ENCODE measurements at places on chromosomes 4 and X. TPM values are rescaled to one million over a fixed set of nuclear protein-coding genes. Genes with fewer than 3 reads are reported as not detected.

DNA sequence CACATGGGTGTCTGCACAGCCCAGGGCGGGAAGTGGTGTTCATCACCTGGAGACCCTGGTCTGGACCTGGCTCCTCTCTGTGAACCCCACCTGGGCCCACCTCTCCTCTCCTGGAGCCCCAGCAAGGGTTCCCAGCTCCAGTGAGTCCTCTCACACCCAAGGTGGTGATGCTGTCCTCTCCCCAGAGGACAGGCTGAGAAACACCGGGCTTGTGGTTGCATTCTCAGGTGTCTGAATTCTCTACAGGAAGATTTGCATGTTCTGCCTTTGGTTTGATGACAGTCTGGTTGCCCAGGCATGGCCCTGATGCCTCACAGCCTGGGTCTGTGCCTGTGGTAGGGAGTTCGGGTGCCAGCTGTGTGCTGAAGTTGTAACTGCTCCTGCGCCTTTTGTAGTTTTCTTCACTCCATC, 3.8 kb downstream of the MAEA start:
- no peak for DNase-seq

- DNase-seq = no peak
These were observed 58.2 kb upstream of the DYNLT3 start for GRCh38 chrX:37905436-37906147.

GRCh38 chr4:121242188-121242750, 78.1 kb upstream of the TNIP3 start:
- DNase-seq = no peak

Gene GASK1B
- not detected for total RNA-seq

DNA sequence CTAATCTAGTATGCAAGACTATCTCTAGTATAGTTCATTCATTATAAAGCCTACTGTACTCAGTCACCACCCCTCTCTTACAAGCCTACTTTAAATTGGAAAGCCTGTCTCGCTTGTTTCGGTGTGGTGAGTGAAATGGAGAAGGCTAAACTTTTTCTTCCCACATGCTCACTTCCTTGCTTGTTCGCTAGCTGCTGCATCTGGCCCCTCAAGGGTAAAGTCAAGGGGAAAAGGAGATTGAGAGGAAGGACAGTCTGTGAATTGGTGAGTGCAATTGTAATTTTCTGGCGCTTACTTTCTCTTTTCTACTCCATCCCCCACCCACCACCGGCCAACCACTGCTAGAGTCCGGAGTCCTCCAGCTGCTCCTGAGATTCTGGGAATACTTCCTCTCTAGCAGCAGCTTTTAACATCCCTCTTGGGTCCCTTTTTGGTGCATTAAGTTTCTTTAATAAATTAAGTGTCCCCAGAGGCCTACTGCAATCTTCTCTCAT, 12.1 kb upstream of the ARAP2 start:
- peak; percentile 69 for DNase-seq

DNA sequence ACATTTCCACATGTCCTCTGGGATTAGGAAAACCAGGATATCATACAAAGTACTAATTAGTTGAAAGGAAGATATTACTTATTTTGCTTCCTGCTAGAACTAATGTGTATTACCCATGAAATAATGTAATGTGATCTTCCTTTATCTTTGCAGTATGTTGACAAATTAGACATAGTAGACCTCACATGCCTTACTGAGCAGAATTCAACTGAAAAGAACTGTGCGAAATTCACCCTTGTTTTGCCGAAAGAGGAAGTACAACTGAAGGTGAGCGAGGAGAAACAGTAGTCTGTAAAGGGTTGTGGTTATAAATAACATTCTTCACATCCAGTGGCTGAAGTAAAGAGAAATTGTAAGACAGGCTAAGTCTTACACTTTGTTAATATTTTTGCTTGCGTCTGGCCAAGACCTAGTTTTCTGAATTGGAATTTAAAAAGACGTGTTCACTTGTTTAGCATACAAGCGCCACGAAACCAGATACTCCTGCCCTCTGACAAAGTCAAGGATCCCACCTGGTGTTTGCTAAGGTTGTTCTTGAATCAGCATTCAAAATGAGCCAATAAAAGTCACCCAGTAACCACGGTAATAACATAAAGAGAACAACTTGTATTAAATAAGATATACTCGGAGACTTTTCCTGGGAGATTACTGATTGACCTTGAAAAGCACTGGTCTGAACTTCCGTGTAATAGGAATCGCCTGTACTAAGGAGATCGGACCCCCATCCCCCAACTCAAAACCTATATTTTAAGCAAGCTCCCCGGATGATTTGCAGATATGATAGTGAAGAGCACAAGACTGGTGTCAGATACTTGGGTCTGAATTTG, 16.9 kb downstream of the STAP1 start:
- DNase-seq = peak; percentile 74

DNA sequence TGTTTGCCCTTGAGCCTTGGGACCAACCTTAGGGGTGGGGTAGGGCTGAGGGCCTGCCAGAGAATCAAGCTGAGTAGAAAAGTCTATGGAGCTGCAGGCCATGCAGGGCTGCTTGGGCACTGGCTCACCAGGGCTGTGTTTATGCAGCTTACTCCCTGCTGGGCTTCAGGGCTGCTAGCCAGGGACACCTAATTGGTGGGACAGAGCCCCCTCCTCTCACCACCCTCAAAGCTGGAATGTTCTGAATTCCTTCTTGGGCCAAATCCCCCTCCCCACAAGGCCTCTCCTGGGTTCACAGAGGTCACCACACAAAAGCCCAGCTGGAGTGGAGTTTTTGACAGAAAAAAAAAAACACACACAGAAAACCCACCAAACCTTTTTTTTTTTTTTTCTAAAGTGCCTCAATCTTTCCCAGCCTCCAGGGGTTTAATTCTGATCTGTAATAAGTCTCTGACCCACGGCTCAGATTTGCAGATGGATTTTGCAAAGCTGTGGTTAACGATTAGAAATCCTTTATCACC, at the start of gene CLDN2:
Gene CLDN2, plus strand, starts transcription at position 471 of the 521 bp plus-strand sequence. CDS start 7,827 bp downstream, outside the sequence.
- no peak for DNase-seq

Gene RHOXF2
- not detected for total RNA-seq

DNA sequence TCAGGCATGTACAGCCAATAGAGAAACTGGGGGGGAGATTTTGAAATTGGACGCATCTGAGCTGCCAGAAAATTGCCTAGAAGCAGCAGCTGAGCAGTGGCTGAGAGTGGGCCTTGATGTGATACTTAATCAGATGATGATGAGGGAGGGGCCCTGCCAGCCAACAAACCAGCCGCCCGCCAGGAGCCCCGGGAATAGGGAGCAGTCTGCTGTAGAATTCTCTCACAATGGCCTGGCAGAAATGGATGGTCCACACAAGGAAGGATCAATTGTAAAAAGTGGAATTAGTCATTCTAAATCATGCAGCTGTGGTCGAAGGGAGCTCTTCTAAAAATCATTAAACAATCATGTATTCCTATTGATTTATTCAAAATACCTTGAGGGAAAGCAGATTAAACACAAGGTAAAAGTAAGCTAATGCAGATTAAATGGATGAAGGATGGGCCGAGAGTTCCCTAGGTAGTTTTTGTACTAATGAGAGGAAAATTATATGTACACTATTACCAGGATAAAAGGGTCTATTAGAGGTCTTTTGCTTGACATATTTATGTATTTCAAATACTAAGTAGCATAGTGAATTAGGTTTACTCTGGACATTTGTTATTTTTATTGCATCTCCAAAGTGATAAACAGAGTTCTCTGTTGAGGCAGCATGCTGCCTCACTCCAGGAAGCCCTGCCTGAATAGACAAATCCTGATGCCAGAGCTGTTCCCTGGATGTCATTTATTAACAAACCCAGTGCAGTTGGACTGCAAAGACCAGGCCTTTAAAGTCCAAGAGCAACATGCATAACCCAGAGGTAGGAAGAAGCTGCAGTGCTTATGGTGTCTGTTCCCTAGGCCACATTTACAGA, 91.3 kb downstream of the NKX6-1 start:
- no peak for DNase-seq

Gene DACH2
- total RNA-seq = not detected

Gene SH3RF1
- total RNA-seq = 0.68 TPM

Gene ANXA10
- not detected for total RNA-seq

DNA sequence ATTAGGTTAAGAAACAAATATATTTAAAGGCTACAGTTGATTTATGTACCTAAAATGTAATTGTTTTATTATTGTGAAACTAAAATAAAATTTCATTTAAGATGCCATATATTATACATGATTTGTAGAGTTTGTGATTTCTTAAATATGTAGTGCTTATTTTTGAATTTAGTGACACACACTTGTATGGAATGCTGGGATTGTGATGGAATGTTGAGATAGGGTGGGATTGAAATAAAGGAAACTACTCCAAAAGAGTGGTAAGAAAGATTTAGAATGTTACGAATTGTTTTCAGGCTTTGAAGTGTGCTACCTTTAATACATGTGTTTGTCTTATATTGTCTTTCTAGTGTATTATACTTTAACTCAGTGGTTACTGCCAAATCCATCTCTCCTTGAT, 330.3 kb upstream of the PITX2 start:
- DNase-seq = no peak

Gene ZRSR2
- 20.0 TPM for total RNA-seq

GRCh38 chrX:39458779-39459178, 639.0 kb downstream of the BCOR start:
- no peak for DNase-seq

Gene NHSL2
- 0.07 TPM for total RNA-seq

Gene F9
- total RNA-seq = not detected

DNA sequence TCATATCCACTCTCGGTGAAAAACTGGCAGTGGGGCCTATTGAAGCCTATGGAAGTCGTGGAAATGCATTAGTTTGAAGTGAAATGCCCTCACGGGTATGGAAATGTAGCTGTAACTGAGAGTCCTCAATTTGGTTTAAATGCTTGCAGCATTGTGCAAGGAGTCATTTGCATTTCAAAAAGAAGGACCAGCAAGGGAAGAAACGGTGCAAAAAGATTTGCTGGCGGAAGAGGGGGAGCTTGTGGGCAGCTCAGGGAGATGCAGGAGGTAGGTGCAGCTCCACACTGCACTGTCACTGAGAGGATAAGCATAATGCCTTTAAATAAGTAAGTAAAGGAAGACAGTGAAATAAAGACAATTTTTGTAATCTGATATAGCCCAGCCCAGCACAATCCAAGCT, 400.4 kb upstream of the DIPK2B start:
- DNase-seq = no peak

GRCh38 chr4:23920296-23920695, 30.4 kb upstream of the PPARGC1A start:
- no peak for DNase-seq

GRCh38 chr4:129350834-129351721, 255.1 kb downstream of the C4orf33 start:
- no peak for DNase-seq

Gene TBC1D25
- total RNA-seq = 14.0 TPM

GRCh38 chr4:160318567-160319220, 1215.8 kb downstream of the RAPGEF2 start:
- no peak for DNase-seq

- no peak for DNase-seq
These were observed 234.3 kb downstream of the PALLD start for GRCh38 chr4:168731006-168731636.

GRCh38 chr4:2080429-2081300, 21.5 kb downstream of the NAT8L start:
- DNase-seq = no peak

Gene ARHGAP36
- not detected for total RNA-seq

DNA sequence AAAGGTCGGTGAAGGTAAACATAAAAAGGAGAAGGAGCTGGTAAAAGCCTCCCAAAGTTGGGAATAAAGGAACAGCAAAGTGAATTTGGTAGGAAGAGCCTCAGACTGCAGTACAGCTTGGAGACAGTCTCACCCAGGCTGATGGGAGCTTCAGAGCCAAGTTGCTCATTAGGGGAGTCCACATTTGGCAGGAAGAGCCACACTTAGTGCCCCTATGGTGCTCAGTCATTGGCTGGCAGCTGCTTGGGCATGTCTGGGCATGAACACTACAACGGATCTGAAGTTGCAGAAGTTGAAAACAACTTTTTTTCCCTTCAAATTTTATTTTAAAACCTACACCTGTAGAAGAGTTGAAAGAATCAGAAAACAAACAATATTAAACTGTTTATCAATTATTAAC, 2497.3 kb downstream of the ARAP2 start:
- no peak for DNase-seq

GRCh38 chrX:56000174-56000573, 232.0 kb upstream of the KLF8 start:
- no peak for DNase-seq

Gene MAGEA9B
- total RNA-seq = not detected

Gene SSX2B
- total RNA-seq = not detected

DNA sequence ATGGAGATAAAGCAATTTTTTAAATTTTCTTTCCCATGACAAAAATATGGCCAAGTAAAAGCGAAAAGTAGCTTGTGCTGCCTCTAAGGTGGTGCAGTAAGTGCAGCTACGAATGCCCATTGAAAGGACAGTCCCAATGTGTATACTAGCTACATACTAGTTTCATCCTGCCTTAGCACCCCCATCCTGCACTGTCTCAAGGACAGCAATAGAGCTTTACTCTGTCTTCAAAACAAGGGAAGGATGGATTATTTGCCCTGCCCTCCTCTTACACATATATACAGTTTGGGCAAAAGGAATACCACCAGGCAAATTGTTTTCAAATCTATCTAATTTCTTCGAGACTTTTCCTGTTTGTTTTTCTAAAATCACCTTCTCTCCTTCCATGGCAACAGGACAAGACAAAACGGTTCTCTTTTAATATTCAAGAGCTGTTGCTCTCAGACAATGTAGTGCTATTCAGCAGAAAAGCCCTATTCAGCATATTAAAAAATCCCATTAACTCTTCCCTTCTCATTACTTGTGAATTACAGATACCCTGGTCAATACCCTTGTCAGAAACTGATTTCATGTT, 75.1 kb upstream of the SLC7A11 start:
- DNase-seq = no peak

Gene PWWP3B
- not detected for total RNA-seq

Gene CHIC2
- total RNA-seq = 23.8 TPM

Measured in activated CD4-positive, alpha-beta T cell treated with anti-CD3 and anti-CD28 coated beads, Interleukin-2, amount 10 ng/mL, durations not matched to agents 24 days and 14 days (primary cell).